ENCODE measurements at places on chromosomes 2 and 18.
A peak's percentile ranks its signal among the peaks of the same experiment; 100 is the strongest.

DNA sequence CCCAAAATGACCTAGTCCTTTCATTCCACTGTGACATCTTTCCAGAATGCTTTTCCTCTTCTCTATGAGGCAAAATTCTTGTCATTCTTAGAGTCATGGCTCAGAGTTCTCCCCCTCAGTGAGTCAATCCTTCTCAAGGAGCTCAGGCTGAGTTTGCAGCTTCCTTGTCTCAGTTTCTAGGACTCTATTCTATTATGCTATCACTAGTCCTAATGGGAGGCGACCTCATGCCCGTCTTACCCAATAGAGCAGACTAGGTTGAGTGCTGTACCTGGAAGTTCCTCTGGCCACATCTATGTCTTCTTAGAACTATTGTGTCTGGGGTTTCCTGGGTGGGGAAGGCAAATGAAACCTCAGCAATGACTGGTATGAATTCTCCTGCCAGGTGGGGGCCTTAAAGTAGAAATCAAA is 51.5 kb downstream of the HAUS1 start:
- H3K4me1 ChIP-seq: peaks cover 43% of the 10 kb centered on the region
- H3K36me3 ChIP-seq: no peaks in the 10 kb centered on the region
- DNase-seq: no peak

DNA sequence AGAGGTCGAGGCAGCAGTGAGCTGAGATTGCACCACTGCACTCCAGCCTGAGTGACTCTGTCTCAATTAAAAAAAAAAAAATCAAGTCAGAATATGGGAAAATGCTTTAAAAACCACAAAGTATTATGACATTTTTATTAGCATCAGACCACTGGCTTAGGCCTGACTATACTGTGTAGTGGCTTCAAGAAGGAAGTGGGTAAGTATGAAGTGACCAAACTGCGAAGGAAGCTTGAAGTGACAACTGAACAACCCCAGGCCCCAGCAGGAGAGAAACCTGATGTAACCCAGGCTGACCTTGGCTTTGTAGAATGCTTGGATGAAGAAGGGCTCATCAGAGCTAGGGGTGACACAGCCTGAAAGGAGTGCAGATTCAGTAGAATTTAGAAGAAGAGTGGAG is 21.4 kb upstream of the HAAO start:
- peaks cover 29% of the 10 kb centered on the region for H3K4me1 ChIP-seq
- H3K4me3 ChIP-seq: no peak overlapping the region
- H3K27me3 ChIP-seq: no peaks in the 10 kb centered on the region
- no peak for DNase-seq
- no peak overlapping the region for H3K27ac ChIP-seq
- peaks cover 19% of the 10 kb centered on the region for H3K36me3 ChIP-seq

- H3K27me3 ChIP-seq: peaks cover 9% of the 10 kb centered on the region
- no peak overlapping the region for H3K4me3 ChIP-seq
- no peaks in the 10 kb centered on the region for H3K36me3 ChIP-seq
- DNase-seq: no peak
- no peak overlapping the region for H3K27ac ChIP-seq
Observed at GRCh38 chr18:11482271-11482670, 127.1 kb upstream of the SLC35G4 start.

GRCh38 chr2:98234776-98235175 is 111.5 kb upstream of the CNGA3 start:
- H3K4me1 ChIP-seq: no peaks in the 10 kb centered on the region
- H3K4me3 ChIP-seq: no peak overlapping the region
- peaks cover 57% of the 10 kb centered on the region for H3K27me3 ChIP-seq
- H3K36me3 ChIP-seq: no peaks in the 10 kb centered on the region
- DNase-seq: no peak

GRCh38 chr2:177106212-177106611 is 106.4 kb upstream of the HNRNPA3 start:
- H3K4me1 ChIP-seq: no peaks in the 10 kb centered on the region
- peaks cover 2% of the 10 kb centered on the region for H3K36me3 ChIP-seq
- no peak overlapping the region for H3K27ac ChIP-seq
- H3K27me3 ChIP-seq: peaks cover 48% of the 10 kb centered on the region
- no peak for DNase-seq

- no peak overlapping the region for H3K27ac ChIP-seq
- H3K4me3 ChIP-seq: no peak overlapping the region
- no peaks in the 10 kb centered on the region for H3K4me1 ChIP-seq
- H3K36me3 ChIP-seq: peaks cover 2% of the 10 kb centered on the region
Observed at GRCh38 chr2:235011929-235012631, 60.3 kb downstream of the SH3BP4 start.

GRCh38 chr2:43943809-43944452 is 51.9 kb downstream of the LRPPRC start:
- peaks cover 46% of the 10 kb centered on the region for H3K36me3 ChIP-seq
- H3K4me1 ChIP-seq: no peaks in the 10 kb centered on the region
- H3K27ac ChIP-seq: no peak overlapping the region

GRCh38 chr2:62744603-62745002 is 39.1 kb downstream of the EHBP1 start:
- H3K27me3 ChIP-seq: no peaks in the 10 kb centered on the region
- H3K36me3 ChIP-seq: peaks cover 2% of the 10 kb centered on the region
- no peak overlapping the region for H3K4me3 ChIP-seq
- H3K4me1 ChIP-seq: peaks cover 9% of the 10 kb centered on the region
- DNase-seq: no peak

DNA sequence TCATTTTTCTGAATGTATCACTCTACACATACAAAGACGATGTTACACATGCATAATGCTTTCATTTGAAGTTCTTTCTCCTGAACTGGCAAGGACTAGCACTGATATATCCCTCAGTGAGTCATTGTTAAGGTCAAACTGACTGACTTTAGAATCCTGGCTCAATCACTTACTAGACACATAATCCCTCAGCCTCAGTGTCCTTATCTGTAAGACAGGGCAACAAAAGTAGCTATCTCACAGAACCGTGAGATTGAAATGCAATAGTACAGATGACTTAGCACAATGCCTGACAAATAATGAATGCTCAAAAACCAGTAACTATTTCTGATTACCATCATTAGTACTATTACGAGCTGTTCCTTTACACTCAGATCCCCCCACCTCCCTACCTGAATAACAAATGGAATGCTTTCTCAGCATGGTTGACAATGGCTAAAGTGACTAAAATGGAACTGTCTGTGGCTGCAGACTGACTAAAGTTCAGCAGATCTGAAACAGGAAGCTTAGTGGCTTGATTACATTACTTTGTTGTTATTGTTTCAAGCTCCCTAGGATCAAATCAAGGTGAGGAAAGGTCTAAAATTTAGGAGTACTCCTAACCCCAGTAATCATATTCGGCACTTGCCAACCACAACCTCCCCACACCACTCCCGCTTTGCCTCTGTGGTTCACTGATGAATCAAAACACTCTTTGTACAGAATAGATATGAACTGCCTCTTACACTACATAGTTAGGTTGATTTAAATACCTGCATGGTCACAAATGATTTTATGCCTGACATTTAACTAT is 35.8 kb upstream of the CACNB4 start:
- peak overlapping the region; percentile 46 for H3K27ac ChIP-seq
- H3K4me3 ChIP-seq: no peak overlapping the region
- H3K4me1 ChIP-seq: peaks cover 15% of the 10 kb centered on the region

GRCh38 chr2:241390301-241391206 is 34.5 kb downstream of the FARP2 start:
- H3K36me3 ChIP-seq: peaks cover 5% of the 10 kb centered on the region
- no peaks in the 10 kb centered on the region for H3K27me3 ChIP-seq
- no peak overlapping the region for H3K4me3 ChIP-seq
- H3K27ac ChIP-seq: no peak overlapping the region

DNA sequence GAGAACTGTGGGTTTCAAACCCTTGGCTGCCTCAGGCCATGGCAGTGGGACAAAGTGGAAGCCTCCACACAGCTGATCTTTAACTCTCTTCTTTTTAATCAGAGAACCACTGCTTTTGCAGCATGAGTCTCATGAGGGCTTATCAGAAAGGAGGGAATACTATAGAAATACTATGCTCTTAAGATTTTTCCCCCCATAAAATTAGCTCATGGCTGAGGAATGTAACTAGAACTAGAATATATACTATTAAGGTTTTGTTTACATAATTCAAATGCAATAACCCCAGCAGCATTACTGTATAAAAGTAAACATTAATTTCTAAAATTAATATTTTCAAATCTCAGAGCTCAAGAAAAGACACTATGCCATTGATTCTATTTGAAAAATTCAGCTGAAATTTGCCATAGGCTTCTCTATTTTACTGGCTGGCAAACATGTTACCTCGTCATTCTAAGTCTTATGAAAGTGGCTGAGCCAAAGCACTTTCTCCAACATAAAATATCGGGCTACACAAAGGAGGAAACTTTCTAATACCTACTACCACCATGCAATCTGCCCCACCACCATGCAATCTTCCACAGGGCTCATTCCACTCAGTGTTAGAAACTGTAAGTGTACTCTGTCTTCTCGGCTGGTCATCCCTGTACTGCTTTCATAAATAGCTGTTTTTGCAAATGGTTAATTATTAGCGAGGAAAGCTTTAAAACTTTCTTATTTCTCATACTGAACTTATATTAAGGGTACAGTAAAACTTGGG is 42.5 kb downstream of the WDR35 start:
- H3K4me1 ChIP-seq: no peaks in the 10 kb centered on the region
- no peaks in the 10 kb centered on the region for H3K27me3 ChIP-seq
- H3K4me3 ChIP-seq: no peak overlapping the region

DNA sequence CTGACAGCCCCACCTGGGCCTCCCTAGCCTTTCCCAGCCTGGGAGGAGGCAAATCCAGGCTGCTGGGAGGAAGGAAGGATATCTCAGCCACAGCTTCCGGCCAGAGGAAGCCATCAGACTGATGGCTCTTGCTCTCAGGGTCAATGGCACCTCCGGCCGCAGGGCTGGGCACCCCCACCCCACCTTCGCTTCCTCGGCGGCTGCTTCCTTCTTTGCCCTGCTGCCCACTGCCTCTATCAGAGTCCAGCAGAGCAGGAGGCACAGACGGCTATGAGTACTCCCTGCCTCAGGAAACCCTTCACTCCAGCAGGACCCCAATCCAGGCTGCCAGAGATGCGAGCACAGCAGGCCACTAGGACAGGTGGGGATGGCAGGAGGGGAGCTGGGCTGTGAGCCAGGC is 3.3 kb downstream of the SEMA4C start:
- H3K27me3 ChIP-seq: no peaks in the 10 kb centered on the region
- peak overlapping the region; percentile 69 for H3K27ac ChIP-seq
- DNase-seq: no peak

DNA sequence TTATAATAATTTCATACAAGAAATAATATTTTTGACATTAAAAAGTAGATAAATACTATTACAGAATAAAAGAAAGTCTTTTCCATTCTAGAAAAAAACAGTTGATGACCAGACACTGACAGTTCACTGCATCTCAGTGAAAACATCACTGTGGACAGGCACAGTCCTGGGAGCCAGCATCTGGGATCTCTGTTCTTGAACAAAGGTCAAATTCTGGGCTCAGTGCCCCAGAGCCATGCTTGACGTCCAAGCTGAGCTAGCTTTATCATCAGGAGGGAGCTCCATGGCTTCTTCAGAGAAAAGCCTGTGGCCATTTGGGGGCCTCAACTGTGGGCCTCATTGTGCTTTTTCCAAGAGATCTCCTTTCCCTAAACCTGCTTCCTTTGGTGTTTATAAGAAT is 86.1 kb upstream of the SRD5A2 start:
- peaks cover 2% of the 10 kb centered on the region for H3K36me3 ChIP-seq
- H3K4me3 ChIP-seq: no peak overlapping the region
- H3K27me3 ChIP-seq: peaks cover 13% of the 10 kb centered on the region
- H3K4me1 ChIP-seq: no peaks in the 10 kb centered on the region

- H3K27ac ChIP-seq: no peak overlapping the region
- no peaks in the 10 kb centered on the region for H3K4me1 ChIP-seq
- no peak for DNase-seq
- no peak overlapping the region for H3K4me3 ChIP-seq
- H3K36me3 ChIP-seq: no peaks in the 10 kb centered on the region
Observed at GRCh38 chr2:5730386-5730785, 38.2 kb downstream of the SOX11 start.

DNA sequence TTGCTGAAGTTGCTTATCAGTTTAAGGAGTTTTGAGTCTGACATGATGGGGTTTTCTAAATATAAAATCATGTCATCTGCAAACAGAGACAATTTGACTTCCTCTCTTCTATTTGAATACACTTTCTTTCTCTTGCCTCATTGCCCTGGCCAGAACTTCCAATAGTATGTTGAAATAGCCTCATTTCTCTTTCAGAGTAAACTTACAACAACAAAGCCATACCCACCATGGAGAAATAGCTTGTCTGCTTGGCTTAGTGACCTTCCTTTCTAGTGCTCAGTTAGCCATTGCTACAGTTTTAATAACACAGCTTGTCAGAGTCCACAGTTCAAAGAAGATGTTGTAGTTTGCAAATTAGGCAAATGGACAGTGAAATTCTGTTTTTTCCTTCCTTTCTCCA is 228.0 kb downstream of the ETAA1 start:
- DNase-seq: no peak
- H3K36me3 ChIP-seq: no peaks in the 10 kb centered on the region
- no peak overlapping the region for H3K4me3 ChIP-seq

GRCh38 chr18:23377669-23378301 is 75.3 kb upstream of the RIOK3 start:
- H3K36me3 ChIP-seq: no peaks in the 10 kb centered on the region
- no peak overlapping the region for H3K4me3 ChIP-seq
- H3K27ac ChIP-seq: no peak overlapping the region
- H3K4me1 ChIP-seq: no peaks in the 10 kb centered on the region
- no peaks in the 10 kb centered on the region for H3K27me3 ChIP-seq
- DNase-seq: no peak

- peaks cover 8% of the 10 kb centered on the region for H3K27me3 ChIP-seq
- no peak overlapping the region for H3K27ac ChIP-seq
- H3K36me3 ChIP-seq: peaks cover 5% of the 10 kb centered on the region
- no peaks in the 10 kb centered on the region for H3K4me1 ChIP-seq
- no peak for DNase-seq
Observed at GRCh38 chr2:423479-423878, 135.6 kb upstream of the ALKAL2 start.

DNA sequence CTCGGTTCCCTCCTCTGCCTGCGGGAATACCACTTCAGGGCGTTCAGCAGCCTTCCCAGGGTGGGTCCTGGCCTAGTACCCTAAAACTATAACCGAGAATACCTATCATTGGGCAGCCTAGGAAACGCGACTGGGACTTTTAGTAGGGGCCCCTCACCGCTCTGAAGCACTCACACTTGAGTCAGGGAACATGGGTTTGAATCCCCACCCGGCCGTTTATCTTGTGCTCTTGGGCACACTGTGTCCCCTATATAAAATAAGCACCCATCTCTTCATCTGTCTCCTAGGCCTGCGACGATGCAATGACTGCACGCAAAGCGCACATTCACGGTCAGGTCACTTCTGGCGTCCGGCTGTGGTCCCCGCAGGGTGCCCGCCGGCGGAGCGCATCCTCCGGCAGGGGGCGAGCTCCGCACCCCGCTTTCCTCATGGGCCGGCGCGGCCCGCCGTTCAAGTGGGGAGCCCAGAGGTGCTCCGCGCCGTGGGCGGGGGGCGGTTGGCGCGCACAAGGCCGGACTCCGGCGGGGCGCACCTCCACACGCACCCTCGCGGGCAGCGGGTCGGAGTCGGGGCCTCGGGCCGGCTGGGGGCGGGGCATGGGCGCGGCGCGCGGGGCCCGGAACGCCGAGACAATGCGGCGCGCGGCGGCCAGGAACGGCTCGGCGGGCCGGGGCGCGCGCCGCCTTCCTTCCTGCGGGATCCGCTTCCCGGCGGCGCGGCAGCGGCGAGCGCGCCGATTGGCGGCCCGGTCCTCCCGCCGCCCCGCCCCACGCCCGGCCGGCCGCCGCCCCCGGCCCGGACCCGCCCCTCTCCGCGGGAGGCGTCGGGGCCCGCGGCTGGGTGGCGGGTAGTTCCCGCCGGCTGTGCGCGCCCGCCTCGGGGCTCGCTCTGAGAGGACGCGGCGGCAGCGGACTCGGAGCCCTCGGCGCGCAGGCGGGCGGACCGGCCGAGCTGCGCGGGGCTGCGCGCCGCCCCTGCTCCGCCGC is at the start of gene ASAP2:
ASAP2 (plus strand) TSS at position 850 of the 986 bp plus-strand sequence. CDS start 293 bp downstream, outside the sequence.
- H3K36me3 ChIP-seq: no peaks in the 10 kb centered on the region
- no peak within 1 kb of the TSS for H3K27ac ChIP-seq
- H3K4me3 ChIP-seq: peak within 1 kb of the TSS; percentile 60
- peaks cover 54% of the 10 kb centered on the region for H3K27me3 ChIP-seq
- no peak for DNase-seq
- peaks cover 6% of the 10 kb centered on the region for H3K4me1 ChIP-seq
